ENCODE measurements at places on chromosomes 11 and 22.

- no peak for DNase-seq
These were observed 42.7 kb downstream of the KCNJ1 start for GRCh38 chr11:128824191-128825049.

GRCh38 chr11:66293777-66294625, 2.3 kb downstream of the TMEM151A start:
- DNase-seq = no peak

DNA sequence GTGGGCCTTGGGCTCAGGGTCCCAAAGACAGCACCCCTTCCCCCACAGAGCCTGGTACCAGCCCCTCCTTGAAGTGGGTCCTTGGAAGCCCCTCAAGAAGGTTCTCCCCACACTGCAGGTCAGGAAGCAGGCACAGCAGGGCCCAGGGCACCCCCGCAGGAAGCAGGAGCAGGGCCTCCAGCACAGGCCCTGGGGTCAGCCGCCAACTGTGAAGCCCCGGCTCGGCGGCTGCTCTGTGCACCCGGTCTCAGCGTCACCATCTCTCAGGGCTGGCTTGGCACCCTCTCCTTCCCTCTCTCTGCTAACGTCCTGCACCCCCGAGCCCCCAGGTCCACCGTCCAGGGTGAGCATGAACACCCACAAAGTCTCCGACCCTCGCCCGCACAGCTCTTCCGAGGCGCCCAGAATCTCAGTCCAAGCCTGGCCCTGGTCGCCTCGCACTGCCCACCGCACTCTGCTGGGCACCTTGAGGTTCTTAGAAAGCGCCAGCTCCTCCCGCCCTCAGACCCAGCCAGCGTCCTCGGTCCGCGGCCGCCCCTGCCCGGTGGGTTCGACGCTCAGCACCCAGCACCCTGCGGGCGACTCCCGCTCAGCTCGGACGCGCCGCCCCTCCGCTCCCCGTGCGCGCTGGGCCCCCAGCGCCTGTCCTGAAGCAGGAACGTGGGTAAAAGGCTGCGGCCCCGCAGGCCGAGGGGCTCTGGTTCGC, 1.4 kb upstream of the SIGIRR start:
- DNase-seq = no peak

GRCh38 chr22:21044931-21045584, 688 bp upstream of the LRRC74B start:
- DNase-seq = no peak

DNA sequence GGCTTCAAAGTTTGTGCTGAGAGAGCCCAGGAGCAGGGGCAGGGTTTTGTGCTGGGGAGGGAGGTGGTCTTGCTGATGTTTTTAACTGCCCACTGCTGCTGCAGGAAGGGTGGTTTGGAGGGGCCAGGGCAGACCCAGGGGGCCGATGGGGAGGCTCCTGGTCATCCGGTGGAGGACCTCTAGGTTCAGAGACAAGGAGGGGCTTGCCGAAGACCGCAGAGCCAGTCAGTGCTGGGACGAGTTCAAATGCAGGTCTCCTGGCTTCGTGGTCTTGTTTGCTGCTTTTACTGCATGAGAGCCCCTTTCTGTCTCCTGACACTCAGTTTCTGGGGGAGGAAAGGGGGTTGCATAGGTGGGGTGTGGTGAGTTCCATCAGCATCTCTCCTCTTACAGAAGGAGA, 26.0 kb downstream of the CACNA1I start:
- no peak for DNase-seq

- DNase-seq = no peak
These were observed 43.7 kb downstream of the CADM1 start for GRCh38 chr11:115460512-115460911.

GRCh38 chr22:49023161-49023878, 804.4 kb downstream of the BRD1 start:
- DNase-seq = no peak

DNA sequence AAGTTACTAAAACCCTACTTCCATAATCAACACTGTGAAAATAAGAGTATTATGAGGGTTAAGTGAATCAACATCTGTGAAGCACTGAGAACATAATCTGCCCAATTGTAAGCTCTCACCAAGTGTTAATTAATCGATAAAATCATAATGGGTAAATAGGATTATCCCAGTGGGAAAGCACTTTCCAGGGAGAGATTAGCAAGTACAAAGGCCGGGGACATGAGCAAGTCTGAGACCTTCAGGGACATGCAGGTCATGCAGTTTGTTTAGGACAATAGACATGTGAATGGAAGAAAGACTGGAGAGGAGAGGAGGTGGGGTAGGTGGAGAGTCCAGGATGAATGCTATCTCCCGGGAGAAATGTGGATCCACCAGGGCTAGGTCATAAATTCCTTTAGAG, 57.8 kb upstream of the FIBIN start:
- DNase-seq = no peak

DNA sequence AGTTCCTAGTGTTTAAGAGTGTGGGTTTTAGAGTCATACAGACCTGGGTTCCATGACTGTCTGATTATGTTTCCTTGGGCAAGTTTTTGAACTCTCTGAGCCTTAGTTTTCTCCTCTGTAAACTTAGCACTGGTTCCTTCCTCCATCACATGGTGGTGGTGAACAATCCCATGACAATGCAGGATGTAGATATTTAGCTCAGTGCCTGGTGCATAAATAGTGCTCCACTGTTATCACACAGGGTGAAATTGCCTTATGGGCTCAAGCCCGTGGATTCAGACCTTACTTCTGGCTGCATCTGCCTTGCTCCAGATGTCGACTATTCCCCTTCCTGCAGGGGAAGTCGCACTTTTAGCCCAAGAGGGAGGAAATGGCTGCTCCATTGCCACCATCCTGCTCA, 62.7 kb downstream of the LDLRAD3 start:
- no peak for DNase-seq

DNA sequence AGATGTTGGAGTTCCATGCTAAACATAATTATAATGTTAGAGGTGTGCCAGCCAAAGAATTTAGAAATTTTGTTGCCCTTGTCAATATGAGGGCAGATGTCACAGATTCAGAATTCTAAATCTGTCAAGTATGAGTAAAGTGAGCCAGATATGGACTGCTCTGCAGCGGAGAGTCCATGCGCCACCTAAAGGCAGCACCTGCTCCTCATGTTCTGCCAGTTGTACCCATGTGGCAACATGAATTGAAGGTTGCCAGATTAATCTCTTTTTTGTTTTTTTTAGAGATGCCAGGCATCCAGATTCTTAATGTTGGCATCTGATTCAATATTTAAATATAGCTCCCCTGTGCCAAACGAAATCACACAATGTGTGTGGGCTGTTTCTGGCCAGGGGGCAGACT, 678.6 kb upstream of the ANO5 start:
- DNase-seq = no peak

GRCh38 chr22:29550005-29550404, 3.6 kb downstream of the THOC5 start:
- DNase-seq = no peak

GRCh38 chr22:43005106-43005505, 9.8 kb downstream of the PACSIN2 start:
- DNase-seq = no peak

- no peak for DNase-seq
These were observed 60.8 kb upstream of the CTSC start for GRCh38 chr11:88398372-88398771.

GRCh38 chr11:13760115-13760514, 91.6 kb downstream of the FAR1 start:
- DNase-seq = no peak

GRCh38 chr22:48485149-48486133, 1342.2 kb downstream of the BRD1 start:
- no peak for DNase-seq

DNA sequence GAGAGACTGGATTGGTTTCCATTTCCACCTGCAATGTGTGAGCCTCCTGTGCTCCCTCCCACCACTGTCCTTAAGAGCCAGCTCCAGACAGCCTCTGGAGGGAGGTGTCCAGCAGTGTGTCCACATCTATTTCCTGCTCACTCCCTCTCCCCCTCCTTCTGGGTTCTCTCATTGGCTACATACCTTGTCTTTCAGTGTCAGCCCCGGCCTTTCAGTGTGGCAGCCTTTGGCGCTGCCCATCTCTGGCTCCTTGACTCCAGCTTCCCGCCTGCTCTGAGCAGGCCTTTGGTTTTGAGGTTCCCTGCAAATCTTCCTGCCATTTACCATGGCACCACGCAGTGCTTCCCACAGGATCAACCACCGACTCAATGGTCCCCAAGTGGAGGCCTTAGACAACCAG, 19.0 kb upstream of the PTPRJ start:
- DNase-seq = no peak

DNA sequence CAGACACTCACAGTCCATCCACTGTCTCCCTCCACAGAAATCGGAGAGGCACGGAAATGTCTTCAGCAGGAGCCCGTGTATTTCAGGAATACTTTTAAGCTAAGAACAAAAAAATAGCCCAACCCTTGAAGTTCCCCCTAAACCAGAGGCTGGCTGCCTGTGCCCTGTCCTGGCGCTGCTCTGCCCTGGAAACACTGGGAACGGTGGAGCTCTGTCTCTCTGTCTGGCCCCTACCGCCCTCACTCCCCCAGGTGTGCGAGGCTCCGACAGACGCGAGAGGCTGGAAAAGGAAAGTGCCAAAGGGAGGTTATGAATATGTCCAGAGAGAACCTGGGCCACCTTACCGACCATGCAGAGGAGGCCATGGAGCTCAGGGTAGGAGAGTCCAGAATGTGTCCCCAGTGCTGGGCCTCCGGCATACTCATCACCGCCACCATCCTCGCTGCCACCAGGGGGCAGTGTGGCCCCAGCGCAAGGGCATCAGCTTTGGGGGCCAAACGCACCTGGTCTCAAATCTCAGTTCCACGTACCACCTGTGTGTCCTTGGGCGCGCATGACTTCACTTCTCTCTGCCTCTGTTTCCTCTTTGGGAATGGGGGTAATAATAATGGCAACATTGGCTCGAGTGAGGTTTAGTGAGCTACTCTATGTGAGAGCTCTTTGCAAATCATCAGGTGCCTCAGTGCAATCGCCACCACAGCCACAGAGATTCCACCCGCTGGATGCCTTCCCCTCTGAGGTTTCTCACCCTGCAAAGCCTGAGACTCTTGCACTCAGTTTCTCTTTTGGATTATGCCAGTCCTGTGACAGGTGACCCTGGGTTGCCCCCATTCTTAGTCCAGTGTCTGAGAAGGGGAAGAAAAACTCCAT, 10.4 kb upstream of the SLCO2B1 start:
- DNase-seq = peak; percentile 21

- DNase-seq = no peak
These were observed 428.5 kb downstream of the ETS1 start for GRCh38 chr11:128158860-128159259.

DNA sequence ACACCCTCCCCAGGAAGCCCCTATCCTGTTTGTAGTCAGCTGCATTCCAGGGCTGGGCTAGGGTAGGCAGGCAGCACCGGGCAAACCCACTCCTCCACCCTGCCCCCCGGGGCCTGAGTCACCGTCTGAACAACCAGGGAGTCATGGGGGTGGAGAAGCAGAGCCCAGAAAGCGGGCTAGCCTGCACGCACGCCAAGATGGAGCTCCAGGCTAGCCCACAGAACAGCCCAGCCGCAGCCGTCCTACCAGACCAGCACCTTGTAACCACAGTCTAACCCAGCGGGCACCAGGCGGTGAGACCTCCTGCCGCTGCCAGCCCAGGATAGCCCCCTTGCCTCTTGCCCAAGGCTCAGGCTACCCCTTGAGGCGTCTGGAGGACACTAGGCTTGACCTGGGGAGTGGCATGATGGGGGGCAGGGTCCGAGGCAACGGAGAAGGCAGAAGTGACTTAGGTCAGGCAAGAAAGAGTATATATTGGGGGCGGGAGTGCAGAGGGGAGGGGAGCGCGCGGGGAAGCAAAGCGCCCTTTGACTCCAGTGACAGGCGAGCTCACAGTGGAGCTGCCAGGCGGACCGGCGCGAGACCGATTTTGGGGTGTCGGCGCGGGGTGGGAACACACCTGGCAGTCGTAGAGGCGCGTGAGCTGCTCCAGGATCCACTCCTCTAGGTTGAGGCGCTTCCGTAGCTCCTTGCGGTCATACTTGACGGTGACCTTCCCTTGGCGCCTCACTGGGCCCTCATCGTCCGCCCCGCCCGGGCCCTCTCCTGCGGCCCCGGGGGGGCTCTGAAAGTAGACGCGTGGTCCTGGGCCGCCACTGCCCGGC, 734 bp downstream of the PPP1R14B start:
- DNase-seq = peak; percentile 46

DNA sequence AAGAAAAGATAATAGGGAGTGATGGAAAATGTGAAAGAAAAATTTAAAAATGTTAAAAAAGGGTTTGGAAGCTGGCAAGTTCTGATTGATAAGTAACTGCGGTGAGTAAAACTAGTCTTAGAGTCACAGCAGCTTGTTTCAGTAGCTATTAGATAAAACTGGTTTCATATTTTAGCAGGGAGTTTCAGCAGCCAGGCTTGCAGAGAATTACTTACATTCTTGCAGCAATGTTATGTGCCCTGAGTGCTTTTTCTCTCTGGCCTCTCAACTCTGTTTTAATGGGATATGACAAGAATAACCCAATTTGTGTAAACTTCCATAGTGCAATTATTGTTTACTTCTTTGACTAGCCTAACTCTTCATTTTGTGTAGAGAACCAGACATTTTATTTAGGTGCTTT, 33.6 kb downstream of the PPME1 start:
- DNase-seq = no peak

DNA sequence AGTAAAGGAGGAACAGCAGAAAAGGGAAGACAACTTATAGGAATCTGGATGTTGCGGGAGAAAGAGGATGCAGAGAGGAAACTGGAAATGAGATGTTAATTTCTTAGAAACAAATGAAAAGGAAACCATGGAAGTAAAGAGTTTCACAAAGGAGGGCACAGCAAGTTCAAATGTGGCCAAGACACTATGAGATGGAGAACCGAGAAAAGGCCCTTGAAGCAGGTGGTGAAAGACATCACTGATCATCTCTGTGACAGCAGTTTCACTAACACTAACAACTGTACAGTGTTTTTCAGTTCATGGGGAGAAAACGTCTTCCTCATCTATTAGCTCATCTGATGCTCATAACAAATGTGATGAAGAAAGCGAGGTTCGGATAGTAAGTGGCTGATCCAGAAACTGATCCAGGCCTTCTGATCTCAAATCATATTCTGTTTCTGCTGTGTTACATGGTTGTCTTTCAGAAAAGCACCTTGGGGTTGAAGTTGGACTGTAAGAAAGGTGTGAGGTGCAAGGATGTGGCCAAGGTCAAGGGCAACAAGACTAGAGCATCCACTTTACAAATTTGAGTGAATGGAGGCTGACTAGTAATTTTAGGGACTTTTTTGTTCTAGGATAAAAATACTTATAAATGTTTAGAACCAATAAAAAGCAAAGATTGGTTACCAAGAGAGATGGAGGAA, 492.1 kb upstream of the CADM1 start:
- no peak for DNase-seq

- DNase-seq = no peak
These were observed 364.6 kb downstream of the LUZP2 start for GRCh38 chr11:24861440-24861839.

DNA sequence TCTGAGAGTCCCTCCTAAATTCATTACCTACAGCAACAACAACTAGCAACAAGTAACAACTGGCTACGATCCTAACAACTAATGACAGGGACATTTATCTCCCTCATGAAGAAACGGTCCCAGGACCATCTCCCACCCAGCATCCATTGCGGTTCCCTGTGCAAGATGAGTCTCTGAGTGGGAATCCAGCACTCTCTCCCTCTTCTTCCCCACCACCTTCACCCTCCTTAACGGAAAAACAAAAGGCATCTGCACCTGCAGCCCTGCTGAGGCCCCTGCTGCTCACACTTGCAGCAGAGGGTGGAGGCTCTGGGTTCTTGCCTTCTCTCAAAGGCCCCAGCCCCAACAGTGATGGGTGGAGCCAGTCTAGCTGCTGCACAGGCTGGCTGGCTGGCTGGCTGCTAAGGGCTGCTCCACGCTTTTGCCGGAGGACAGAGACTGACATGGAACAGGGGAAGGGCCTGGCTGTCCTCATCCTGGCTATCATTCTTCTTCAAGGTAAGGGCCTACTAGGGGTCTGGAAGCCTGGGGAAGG, at the start of gene CD3G:
Gene CD3G, plus strand, starts transcription at position 364 of the 535 bp plus-strand sequence. Its CDS starts 80 bp downstream, at position 444.
- DNase-seq = no peak

- DNase-seq = no peak
These were observed 86.3 kb upstream of the CRYBB3 start for GRCh38 chr22:25113316-25113721.

Measured in amygdala (tissue), 56 donors.